Stromal cell of bone marrow (primary cell): ENCODE measurements at places on chromosomes 1 and 21.

GRCh38 chr1:183126000-183126366 lies 60.1 kb upstream of the LAMC2 start:
- DNase-seq, result no peak

DNA sequence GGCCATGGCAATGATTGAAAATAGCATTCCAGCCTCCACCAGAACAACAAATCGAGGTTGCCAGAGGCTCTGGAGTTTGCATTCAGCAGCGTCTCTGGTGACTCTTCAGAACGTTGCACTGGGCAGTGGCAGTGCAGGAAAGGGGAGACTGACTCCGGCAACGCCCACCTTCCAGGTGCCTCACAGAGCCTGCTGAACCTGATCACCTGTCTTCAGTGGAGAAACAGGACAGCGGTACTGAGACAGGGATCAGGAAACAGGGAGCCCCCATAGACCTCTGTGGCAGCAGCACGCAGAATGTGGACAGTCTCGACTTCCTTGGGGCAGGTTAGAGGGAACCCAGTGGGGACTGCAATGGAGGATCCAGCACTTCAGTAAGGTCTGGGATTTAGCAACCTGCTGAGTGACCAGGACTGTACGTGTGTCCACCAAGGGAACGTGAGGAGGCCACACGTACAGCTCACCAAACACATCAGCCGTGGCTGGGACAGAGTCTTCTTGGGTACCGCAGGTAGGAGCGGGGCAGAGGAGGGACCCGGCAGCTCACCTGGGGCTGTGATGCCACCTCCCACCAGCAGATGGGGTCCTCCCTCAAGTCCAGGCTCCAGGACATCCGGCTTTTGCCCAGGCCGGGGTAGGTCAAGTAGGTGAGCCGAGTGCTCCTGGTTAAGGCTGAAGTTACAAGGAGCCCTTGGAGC lies 128.6 kb downstream of the PRDM2 start:
- DNase-seq, result no peak

DNA sequence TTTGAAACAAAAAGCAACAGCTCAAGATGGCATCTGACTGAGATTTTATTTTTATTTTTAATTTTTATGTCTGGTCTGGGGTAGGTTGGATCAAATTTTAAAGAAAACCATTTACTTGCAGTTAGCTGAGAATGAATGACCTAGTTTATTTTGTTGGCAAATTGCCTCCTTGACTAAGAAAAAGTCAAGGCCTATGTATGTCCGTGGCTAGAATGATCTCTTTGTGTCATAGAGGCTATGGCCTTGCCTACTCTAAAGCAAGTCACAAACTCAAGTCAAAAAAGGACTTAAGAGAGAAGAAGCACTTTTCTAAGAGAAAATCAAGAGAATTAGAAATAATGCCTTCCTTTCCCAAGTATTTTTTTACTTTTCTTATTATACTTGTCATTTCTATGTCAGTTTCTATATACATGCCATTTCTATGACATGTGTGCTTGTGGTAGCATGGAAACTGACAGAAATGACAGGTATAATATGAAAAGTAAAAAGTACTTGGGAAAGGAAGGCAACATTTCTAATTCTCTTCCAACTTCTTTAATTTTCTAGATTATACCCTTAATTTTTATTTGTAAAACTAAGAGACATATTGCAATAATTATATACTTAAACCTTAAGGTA lies 136.7 kb downstream of the CENPF start:
- DNase-seq, result no peak

GRCh38 chr1:159089184-159089791 lies 12.7 kb upstream of the AIM2 start:
- no peak for DNase-seq

GRCh38 chr1:179229214-179230140 lies at the start of gene ABL2:
TSS of gene ABL2 (minus strand) at chr1:179229677. CDS start at chr1:179229397, 280 bp downstream.
- no peak for DNase-seq

GRCh38 chr1:154429118-154429517 lies 24.0 kb downstream of the IL6R start:
- DNase-seq, result no peak

- DNase-seq, result no peak
Measured at GRCh38 chr1:234593771-234594504, 16.0 kb downstream of the IRF2BP2 start.

DNA sequence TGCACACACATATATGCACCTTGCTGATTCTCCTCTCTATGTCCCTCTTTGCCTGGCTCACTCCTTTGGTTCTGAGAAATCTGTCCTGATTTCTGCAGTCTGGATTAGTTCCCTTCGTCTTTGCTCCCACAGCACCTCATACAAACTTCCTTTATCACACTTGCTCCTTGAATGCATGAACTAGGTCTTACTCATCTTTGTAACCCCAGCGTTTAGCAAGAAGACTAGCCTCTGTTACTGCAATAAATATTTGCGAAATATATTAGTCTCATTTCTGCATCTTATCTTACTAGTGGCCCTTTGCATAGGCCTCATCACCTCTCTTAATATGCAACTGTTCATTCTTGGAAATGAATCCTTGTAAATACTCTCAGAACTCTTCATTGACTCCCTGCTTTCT lies 11.4 kb downstream of the SMYD2 start:
- DNase-seq, result no peak

- no peak for DNase-seq
Measured at GRCh38 chr1:7539769-7540175, 231.3 kb upstream of the VAMP3 start.

- DNase-seq, result no peak
Measured at GRCh38 chr1:228064296-228064695, 18.2 kb upstream of the ARF1 start.

GRCh38 chr1:159040206-159040605 lies 30.5 kb downstream of the IFI16 start:
- DNase-seq, result no peak

DNA sequence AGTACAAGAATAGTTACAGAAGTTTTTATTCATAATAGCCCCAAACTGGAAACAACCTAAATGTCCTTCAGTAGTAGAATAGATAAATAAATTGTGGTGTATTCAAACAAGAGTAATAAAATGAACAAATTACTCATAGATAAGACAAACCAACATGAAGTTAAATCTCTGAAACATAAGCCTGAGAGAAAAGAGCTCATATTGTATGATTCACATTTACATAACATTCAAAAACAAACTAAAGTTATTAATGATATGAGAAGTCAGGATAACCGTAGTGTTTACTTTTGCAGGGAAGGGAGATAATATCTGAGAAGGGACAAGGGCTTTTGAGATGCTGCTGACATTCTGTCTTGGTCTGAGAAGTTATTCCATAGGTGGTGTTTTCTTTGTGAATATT lies 13.5 kb downstream of the STPG1 start:
- no peak for DNase-seq

DNA sequence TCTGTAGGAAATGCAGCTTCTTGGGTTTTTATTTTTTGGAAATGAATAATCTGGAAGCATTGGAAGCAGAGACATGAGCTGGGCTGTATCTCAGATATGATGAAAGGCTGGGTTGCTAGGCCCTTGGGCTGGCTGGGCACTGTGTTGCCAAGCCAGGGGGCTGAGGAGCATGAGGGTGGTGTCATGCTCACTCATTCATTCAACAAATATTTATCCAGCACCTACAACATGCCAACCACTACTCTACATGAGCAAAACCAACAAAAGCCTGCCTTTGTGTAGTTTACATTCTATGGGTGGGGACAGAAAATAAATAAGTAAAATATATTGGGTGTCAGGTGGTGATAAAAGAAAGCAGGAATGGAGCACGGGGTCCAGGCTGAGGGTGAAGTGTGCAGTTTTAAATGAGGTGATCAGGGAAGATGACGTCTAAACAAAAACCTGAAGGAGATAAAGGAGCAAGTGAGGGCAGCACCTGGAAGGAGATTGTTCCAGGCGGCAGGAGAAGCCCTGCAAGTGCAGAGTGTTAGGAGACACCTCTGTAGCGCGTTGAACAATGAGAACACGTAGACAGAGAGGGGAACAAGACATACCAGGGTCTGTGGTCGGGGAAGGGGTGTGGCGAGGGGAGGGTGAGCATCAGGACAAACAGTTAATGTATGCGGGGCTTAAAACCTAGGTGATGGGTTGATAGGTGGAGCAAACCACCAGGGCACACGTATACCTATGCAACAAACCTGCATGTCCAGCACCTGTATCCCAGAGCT lies 10.9 kb downstream of the TAGLN2 start:
- DNase-seq, result no peak

- no peak for DNase-seq
Measured at GRCh38 chr1:46623743-46624644, 7.4 kb upstream of the MOB3C start.

DNA sequence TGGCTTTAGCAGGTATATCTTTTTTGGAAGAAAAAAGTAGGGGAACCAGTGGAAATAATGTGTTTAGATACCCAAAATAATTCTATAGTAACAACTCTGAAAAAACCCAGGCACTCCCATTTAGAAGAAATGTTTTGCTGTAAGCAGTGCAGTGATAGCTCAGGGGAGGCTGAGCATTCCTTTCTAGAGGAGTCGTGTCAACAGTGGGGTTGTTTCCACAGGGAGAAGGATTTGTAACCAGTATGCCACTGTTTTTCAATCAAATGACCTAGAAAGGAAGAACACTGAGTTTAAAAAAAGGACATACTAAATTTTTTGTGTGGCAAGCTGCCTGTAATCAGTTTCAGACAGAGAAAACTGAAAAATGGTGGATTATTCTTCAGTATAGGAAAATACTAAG lies 2.4 kb downstream of the PGD start:
- no peak for DNase-seq

DNA sequence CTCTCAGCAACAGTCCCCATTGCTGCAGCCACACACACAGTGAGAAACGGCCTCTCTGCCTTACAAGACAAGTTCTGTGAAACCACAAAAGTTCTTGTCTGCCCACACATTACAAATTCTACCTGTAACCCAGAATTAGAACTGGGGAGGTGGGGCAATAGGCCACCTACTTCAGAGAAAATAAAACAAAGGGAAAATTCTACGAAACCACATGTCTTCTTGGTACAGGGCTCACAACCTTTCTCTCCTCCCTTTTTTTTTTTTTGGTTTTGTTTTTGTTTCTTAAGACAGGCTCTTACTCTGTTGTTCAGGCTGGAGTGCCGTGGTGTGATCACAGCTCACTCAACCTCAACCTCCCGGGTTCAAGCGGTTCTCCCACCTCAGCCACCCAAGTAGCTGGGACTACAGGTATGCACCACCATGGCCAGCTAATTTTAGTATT lies 30.2 kb downstream of the LPAR3 start:
- DNase-seq, result no peak

DNA sequence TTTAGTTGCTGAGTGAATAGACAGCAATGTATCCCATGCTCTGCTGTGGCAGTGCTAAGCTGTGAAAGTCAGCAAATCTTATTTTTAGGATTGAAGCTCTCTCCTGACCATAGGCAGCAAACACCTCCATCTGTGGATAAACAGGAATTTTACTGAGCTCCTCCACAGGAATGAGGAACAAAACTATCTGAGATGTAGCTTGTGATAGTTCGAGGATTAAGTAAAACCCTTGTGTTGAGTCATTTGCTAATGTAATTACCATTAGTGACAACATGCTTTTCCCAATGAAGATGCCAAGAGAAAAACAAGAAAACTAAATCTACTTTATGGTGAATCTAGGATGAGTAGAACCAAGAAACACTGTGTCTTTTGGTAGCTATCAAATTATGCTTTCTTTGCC lies 122.7 kb downstream of the CLEC20A start:
- DNase-seq, result no peak

GRCh38 chr1:40998668-40999067 lies 19.2 kb downstream of the CTPS1 start:
- no peak for DNase-seq

DNA sequence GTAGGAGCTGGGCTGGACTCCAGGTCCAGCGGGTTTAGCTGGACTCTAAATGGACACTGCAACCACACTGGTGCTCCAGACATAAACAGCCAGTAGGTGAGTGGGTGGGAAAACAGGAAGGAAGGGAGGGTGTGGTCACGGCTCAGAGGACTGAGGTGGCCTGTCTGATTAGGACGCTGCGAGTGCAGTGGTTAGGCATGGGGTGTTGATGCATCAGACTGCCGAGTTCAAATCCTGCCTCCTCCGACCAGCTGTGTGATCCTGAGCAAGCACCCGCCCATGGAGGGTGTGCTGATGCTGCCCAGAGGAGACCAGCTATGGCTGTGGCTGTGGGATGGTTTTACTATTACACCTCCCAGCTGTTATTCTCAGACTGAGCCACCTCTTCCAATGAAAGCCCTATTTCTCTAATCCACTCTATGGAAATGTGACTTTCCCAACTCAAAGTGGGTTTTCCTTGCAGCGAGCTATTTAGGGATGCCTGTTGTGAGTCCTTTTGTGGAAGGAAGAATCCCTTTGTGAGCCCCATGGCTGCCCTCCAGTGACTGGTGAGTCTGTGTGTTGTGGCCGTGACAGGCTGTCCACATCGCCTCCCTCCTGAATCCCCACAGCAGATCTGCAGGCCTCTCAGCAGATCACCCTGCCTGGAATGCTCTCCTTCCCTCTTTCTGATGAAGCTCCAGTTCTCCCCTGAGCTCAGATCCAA lies 56.6 kb upstream of the EDN2 start:
- no peak for DNase-seq

DNA sequence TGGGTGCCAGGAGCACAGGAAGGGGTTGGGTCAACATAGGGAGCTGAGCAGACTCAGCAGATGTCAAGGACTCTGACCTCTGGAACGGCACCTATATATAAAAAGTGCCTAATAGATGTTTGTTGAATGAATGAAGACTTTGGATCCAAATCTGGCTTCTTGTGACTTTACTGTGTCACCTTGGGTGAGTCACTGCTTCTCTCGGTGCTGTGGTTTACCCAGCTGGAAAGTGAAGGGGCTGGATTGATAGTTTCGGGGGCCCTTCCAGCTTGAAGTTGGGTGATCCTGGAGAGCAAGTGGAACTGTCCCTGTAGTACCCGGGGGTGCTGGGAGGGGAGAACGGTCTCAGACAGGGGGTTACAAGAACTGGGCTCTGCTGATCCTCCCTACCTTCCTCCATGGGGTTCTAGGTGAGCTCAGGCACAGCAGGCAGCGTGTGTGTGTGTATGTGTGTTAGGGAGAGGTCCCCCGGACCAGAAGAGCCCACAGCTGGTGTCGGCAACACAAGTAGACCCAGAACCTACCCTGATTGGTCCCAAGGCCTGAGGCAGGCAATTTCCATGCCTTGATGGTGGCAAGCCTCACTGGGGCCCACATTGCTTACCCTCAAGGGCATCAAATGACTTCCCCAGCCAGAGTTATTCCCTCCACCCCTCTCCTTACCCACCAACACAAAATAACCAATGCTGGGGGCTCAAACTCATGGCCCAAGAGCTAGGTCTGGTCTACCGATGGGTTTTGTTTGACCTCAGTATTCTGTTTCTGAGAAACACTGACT lies 5.5 kb upstream of the PADI1 start:
- DNase-seq, result no peak

DNA sequence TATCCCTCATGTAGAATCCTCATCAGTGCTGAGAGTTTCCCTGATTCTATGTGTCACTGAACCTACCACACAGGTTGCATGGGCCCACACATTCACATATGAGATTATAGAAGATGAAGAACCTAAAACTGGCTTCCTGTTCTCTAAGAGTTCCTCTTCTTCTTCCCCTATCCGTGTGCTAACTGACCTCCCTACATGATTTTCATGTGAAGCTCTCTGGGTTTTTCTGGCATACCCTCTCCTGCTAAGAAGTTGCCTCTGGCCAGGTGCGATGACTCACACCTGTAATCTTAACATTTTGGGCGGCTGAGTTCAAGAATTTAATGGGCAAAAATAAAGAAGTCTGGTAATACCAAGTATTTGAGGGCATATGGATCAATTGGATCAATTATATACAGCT lies 5.5 kb upstream of the CD244 start:
- DNase-seq, result no peak
